ENCODE measurements at places on chromosomes 2 and 18. TPM values are rescaled to one million over a fixed set of nuclear protein-coding genes. Genes with fewer than 3 reads are reported as not detected.

- DNase-seq: no peak
Observed at GRCh38 chr2:51165534-51166260, 133.8 kb upstream of the NRXN1 start.

DNA sequence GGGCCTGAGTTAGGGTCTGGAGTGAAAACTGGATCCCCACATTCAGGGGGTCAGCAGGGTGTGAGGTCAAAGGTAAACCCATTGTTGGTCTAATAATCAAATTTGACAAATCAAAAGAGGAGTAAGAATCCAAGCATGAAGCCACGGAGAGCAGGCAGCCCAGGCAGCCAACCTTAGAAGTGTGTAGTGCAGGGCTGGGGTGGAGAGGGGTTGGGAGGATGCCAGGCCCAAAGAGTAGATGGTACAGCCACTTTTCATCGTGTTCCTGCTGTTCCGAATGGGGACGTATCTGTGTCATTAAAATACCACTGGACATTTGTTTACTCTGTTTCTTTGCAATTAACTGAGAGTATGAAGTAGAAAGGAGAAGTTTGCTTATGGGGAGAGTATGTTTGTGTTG lies 16.5 kb upstream of the SPTBN1 start:
- no peak for DNase-seq

GRCh38 chr2:128206245-128206644 lies 112.4 kb downstream of the HS6ST1 start:
- no peak for DNase-seq

Gene DES
- 933 TPM for total RNA-seq

Gene PLGLB2
- 0.26 TPM for total RNA-seq

Gene SP140
- 0.97 TPM for total RNA-seq

GRCh38 chr2:96408616-96409015 lies 73.0 kb downstream of the NCAPH start:
- DNase-seq: peak; percentile 33

Gene DNAJC5G
- 0.77 TPM for total RNA-seq

- DNase-seq: no peak
Observed at GRCh38 chr2:209368406-209368805, 55.4 kb upstream of the MAP2 start.

DNA sequence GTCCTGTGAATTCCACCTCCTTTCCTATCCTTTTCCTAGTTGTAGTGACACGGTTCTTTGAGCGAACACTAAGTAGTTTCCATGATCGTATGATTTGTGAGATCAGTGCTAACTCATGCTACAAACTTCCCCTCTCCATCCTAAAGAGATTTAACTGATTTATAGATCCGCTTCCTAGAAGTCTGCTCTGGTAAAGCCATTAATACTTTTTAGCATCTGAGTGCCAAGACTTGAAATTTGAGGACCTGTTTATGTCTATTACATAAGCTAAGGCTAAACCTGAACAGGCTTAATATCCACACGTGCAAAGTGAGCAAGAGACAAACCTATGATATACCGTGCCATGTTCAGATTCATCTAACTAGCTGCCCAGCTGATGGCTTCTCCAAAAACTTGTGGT lies 14.9 kb downstream of the PROKR1 start:
- no peak for DNase-seq

DNA sequence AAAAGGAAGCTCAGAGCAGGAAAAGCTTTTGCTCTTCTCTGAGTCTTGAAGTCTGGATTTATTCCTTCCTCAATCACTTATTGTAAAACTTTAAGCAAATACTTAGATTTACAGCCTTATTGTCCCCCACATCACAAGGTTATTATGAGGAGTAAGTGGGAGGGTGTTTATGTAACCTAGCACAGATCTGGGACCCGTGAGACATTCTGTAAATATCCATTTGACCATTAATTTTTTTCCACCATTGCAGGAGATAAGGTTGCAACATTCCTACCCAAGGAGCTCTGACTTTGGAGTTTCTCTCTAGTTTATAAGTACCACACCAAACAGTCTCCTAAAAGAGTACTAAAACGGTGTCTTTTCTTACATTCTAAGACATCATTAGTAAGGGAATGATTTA lies 52.1 kb upstream of the CTIF start:
- DNase-seq: no peak

Gene GRHL1
- total RNA-seq: 0.59 TPM

DNA sequence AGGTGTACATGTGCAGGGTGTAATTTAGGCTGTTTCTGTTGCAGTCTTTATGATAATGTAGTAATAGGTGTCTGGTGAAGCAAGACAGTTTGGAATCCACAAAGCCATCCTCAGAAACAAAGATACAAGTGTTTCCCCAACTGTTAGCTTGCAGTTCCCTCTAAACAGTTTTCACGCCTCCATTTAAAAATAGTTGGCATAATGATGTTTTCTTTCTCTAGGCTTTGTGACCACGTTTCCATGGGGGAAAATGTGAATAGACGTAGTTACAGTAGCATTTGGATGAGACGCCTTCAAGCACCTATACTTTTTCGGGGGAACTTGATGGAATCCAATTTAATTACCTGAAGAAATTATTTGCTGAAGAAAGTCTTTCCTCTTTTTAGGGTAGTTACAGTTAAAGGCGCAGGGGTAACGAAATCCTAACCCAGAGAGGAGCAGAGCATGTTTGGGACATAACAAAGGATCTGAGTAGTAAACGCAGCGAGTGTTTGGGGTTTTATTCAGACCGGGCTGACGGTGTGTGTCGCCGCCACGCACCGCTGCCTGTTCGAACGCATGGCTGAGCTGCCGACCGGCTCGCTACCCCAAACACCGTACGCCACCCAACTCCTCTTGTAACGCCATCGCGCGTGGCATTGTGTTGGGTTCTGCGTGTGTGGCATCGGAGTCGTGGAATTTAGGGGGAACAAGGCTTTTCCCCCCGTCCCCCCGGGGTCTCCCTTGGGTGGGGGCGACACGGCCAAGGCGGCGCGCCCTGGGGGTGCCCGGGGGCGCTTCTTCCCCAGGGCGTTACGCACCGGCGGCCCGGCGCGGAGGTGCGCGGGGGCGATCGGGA lies 681 bp upstream of the NRP2 start:
- DNase-seq: peak; percentile 46

GRCh38 chr2:53220969-53221368 lies 546.6 kb upstream of the CHAC2 start:
- DNase-seq: no peak

Gene IL37
- not detected for total RNA-seq

- DNase-seq: no peak
Observed at GRCh38 chr2:59339121-59339836, 1098.2 kb upstream of the FANCL start.

Gene EPAS1
- total RNA-seq: 241 TPM

- no peak for DNase-seq
Observed at GRCh38 chr18:51070545-51070944, 40.5 kb downstream of the SMAD4 start.

Gene SEC11C
- total RNA-seq: 40.0 TPM

GRCh38 chr18:59323931-59324622 lies 5.6 kb upstream of the CPLX4 start:
- no peak for DNase-seq

DNA sequence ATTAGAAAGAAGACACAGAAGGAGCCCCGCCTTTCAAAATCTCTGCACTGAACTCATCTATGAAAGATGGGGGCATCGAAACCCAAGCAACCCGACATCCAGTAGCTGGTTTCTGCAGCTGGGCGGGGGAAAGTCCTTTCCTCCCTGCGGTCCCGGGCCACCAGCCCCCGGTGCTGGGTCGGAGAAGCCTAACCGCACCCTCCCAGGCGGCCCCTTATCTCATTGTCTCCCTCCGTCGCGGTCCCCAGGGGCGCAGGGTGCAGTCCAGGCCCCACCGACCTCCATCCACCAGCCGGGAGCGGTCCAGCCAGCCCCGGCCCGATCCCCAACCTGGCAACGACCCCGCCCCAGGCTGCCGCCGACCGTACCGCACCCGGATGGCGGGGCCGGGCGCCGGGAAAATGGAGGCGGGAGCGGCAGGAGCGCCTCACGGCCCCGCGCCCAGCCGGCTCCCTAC lies 452 bp downstream of the RAPH1 start:
- no peak for DNase-seq

DNA sequence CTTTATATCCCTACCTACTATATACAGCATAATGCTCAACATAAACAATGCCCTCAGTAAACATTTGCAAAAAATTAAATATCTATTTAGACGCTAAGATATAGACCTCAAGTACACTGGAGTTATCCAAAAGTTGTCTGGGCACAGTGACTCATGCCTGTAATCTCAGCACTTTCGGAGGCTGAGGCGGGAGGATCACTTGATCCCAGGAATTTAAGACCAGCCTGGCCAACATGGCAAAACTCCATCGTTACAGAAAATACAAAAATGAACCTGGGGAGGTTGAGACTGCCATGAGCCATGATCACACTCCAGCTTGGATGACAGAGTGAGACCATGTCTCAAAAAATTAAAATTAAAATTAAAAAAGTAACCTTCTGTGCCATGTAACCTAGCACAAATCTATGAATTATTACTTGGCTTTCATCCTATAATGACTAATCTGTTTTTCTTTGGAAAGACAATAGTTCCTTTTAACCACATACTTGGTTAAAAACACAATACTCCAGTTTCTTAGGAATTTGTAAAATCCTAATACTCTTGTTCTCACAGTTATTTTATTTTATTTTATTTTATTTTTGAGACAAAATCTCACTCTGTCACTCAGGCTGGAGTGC lies 6.7 kb upstream of the TNFAIP6 start:
- DNase-seq: no peak

Gene SKA1
- total RNA-seq: 5.5 TPM

Gene UGT1A3
- not detected for total RNA-seq

GRCh38 chr18:74083557-74083952 lies 64.1 kb downstream of the FBXO15 start:
- DNase-seq: no peak
